ENCODE measurements at places on chromosomes 5 and 9. TPM values are rescaled to one million over a fixed set of nuclear protein-coding genes. Genes with fewer than 3 reads are reported as not detected.

GRCh38 chr5:10317825-10318682 lies 10.4 kb upstream of the CMBL start:
- no peak overlapping the region for H3K4me3 ChIP-seq
- no peaks in the 10 kb centered on the region for H3K36me3 ChIP-seq
- no peaks in the 10 kb centered on the region for H3K4me1 ChIP-seq
- no peaks in the 10 kb centered on the region for H3K27me3 ChIP-seq

DNA sequence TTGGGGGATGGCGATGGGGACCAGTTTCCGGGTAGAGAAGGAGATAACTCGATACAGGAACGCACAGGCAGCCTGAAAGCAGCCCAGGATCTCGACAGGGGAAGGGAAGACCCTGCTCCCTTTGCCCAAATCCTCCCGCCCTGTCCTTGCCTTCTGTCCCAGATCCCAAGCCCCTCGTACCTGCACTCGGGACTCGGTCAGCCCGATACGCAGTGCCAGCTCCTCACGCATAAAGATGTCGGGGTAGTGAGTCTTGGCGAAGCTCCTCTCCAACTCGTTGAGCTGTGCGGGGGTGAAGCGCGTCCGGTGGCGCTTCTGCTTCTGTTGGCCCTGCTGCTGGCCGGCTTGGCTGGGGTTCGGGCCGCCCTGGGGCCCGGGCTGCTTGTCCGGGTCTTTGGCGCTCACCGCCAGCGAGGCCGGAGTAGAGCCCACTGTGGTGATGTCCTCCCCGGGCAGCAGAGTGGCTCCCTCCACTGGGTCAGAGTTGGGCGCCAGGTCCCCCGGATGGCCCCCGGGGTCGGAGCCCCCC lies 1.8 kb downstream of the OTP start:
- DNase-seq = no peak
- peaks cover 61% of the 10 kb centered on the region for H3K27me3 ChIP-seq
- peaks cover 43% of the 10 kb centered on the region for H3K4me1 ChIP-seq
- no peak overlapping the region for H3K27ac ChIP-seq
- no peaks in the 10 kb centered on the region for H3K36me3 ChIP-seq

DNA sequence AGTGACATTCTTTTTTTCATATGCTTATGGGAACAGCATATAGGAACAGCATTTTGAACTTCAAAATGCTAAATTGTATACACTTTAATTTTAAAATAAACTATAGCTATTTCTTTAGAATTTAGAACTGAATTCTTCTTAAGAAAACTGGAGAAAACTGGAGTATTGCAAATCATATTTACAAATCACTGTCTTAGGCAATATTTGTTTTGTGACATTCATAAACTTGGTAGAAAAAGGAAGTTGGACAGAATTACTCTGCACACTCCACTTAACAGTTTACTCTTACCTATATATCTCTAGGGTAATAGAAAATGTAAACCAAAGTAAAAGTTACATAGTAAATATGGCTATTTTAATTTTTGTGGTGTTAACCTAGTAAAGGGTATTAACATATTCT lies 3.1 kb downstream of the DMRTA1 start:
- H3K4me1 ChIP-seq = no peaks in the 10 kb centered on the region
- H3K27ac ChIP-seq = no peak overlapping the region
- H3K36me3 ChIP-seq = no peaks in the 10 kb centered on the region
- no peak for DNase-seq
- H3K4me3 ChIP-seq = no peak overlapping the region

- H3K4me3 ChIP-seq = no peak overlapping the region
- no peaks in the 10 kb centered on the region for H3K27me3 ChIP-seq
- peaks cover 6% of the 10 kb centered on the region for H3K4me1 ChIP-seq
Measured at GRCh38 chr9:114884787-114885452, 45.5 kb downstream of the TNFSF8 start.

DNA sequence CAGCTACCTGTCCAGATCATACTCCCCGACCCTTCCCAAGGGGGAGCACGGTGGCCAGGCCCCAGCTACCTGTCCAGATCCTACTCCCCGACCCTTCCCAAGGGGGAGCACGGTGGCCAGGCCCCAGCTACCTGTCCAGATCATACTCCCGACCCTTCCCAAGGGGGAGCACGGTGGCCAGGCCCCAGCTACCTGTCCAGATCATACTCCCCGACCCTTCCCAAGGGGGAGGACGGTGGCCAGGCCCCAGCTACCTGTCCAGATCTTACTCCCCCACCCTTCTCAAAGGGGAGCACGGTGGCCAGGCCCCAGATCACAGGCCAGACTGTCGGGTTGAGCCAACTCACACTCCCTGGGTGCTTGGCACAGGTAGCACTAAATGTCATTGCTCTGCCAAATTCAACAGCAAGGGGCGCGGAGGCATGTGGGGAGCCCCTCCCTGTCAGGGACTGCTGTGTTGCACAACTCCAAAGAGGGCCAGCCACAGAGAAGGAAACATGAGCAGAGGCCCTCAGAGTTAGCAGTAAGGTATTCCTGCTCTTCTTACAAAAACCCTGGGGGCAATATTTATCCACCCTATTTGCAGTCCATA lies 136.9 kb downstream of the OLFM1 start:
- peaks cover 25% of the 10 kb centered on the region for H3K4me1 ChIP-seq
- H3K36me3 ChIP-seq = no peaks in the 10 kb centered on the region
- no peak overlapping the region for H3K27ac ChIP-seq
- no peak overlapping the region for H3K4me3 ChIP-seq
- H3K27me3 ChIP-seq = peaks cover 80% of the 10 kb centered on the region

- H3K27me3 ChIP-seq = no peaks in the 10 kb centered on the region
- peaks cover 20% of the 10 kb centered on the region for H3K4me1 ChIP-seq
- no peak for DNase-seq
- H3K27ac ChIP-seq = peak overlapping the region; percentile 70
- no peak overlapping the region for H3K4me3 ChIP-seq
- no peaks in the 10 kb centered on the region for H3K36me3 ChIP-seq
Measured at GRCh38 chr9:33211695-33212393, 28.1 kb upstream of the SPINK4 start.

DNA sequence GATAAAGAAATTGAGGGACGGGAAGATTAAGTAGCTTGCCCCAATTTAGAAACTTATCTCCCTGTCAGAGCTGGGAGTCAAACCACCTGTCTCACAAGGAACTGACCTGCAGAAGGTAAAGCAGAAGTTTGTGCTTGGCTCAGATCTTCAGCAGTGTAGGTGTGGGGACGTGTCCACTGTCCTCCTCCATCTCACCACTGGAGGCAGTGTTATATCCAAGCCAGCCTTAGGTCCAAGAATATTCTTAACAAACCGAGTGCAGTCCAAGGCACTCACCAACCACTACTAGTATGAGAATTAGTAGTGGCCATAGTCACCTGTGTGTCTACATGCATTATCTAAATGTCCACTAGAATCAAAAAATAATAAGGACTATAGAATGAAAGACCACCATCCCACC lies 86.3 kb upstream of the IRX1 start:
- no peak overlapping the region for H3K27ac ChIP-seq
- H3K4me1 ChIP-seq = no peaks in the 10 kb centered on the region
- no peak overlapping the region for H3K4me3 ChIP-seq
- no peak for DNase-seq
- H3K27me3 ChIP-seq = no peaks in the 10 kb centered on the region

DNA sequence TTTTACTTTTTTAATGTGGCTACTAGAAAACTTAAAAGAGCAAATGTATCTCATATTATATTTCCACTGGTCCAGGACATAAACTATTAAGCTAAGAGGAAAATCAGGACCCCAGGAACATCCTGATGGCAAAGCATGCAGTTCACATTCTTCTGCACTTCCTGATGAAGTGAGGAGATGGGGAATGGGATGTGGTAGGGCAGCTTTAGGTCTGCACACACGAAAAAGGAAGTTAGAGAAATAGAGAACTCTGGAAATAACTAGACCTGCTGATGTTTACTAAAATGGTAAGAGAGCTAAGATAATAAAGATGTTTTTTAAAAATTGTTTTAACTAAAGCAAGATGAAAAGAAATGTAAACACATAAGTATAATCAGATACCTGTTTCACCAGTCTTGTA lies 39.7 kb upstream of the NIPBL start:
- no peaks in the 10 kb centered on the region for H3K36me3 ChIP-seq
- no peak for DNase-seq
- no peak overlapping the region for H3K27ac ChIP-seq

- no peak overlapping the region for H3K4me3 ChIP-seq
- no peaks in the 10 kb centered on the region for H3K27me3 ChIP-seq
- peak; percentile 21 for DNase-seq
- no peak overlapping the region for H3K27ac ChIP-seq
Measured at GRCh38 chr9:124594673-124595072, 87.5 kb upstream of the NR5A1 start.

DNA sequence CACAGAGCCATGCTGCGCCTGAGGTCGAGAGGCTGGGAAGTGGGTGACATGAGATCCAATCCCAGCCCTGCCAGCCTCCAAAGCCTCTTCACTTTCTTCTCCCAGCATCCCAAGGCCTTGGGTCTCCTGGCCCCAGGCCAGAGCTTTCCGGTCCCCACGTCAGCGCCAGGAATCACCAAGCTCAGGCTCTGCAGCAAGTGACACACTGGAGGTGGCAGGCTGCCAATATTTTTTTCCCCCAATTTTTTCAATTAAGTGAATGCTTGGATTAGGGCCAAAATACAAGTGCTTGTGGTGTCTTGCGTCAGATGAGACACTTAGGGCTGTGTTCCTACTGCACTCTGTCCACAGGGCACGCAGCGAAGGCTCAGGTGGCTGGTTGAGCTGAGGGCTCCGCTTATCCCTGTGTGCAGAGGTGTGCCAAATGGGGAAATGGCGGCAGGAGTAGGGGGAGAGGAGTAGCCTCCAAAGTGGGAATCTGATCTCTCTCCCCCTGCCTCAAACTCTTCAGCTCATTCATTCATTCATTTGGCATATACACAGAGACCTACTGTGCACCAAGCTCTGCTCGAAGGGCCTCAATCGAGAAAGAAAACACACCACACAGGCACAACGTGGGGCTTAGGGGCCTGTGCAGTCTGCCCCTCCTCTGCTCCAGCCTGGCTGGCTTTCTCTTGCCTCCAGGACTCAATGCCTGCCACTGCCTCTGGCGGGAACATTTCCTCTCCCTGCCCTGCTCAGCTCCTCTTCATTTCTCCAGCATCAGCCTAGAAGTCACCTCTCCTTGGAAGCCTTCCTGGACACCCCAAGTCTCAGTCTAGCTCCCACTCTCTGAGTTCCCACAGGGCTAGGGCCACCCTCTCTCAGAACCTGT lies 16.6 kb downstream of the SH3PXD2B start:
- H3K4me3 ChIP-seq = no peak overlapping the region
- H3K27ac ChIP-seq = peak overlapping the region; percentile 78
- DNase-seq = peak; percentile 51
- H3K4me1 ChIP-seq = peaks cover 54% of the 10 kb centered on the region
- no peaks in the 10 kb centered on the region for H3K27me3 ChIP-seq

- no peak overlapping the region for H3K4me3 ChIP-seq
- peaks cover 7% of the 10 kb centered on the region for H3K36me3 ChIP-seq
- H3K27me3 ChIP-seq = no peaks in the 10 kb centered on the region
- no peak overlapping the region for H3K27ac ChIP-seq
- H3K4me1 ChIP-seq = peaks cover 21% of the 10 kb centered on the region
- DNase-seq = no peak
Measured at GRCh38 chr5:37492778-37493555, 113.8 kb downstream of the WDR70 start.

DNA sequence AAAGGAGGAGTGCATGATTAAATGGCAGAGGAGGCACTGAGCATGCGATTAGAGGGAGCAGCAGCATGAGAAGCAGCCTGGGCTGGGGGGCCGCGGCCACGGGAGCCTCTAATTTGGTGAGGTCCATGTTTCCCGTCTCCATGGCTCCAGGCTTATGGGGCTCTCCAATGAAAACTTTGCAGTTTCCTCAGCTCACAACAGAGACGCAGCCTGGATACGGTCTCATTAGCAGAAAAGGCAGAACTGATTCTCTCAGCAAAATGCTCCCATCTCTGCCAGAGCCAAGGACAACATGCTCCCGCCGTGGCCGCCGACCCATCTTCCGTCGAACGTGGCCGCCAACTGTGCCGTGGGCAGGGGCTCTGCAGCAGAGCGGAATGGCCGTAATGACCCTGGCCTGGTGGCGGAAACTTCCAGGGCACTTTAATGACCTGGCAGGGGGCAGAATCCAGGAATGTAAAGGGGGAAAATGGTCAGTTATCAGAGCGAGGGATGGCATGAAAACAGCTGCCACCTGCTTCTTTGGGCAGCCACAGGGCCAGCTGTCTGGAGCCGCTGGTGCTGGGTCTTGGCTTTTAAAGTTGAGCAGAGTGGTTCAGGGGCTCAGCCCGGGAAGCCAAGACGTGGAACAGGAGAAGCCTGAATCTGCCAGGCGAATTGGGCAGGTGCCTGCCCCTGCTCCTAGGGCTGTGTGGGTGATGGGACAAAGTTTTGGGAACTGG lies 76.5 kb downstream of the COL5A1 start:
- no peak for DNase-seq
- no peaks in the 10 kb centered on the region for H3K27me3 ChIP-seq
- no peaks in the 10 kb centered on the region for H3K36me3 ChIP-seq
- H3K4me3 ChIP-seq = no peak overlapping the region

GRCh38 chr9:115341426-115341825 lies 223.5 kb upstream of the TNC start:
- DNase-seq = no peak
- H3K27ac ChIP-seq = no peak overlapping the region
- H3K4me1 ChIP-seq = no peaks in the 10 kb centered on the region
- no peaks in the 10 kb centered on the region for H3K36me3 ChIP-seq
- no peaks in the 10 kb centered on the region for H3K27me3 ChIP-seq
- no peak overlapping the region for H3K4me3 ChIP-seq

- H3K27ac ChIP-seq = no peak overlapping the region
- no peaks in the 10 kb centered on the region for H3K36me3 ChIP-seq
- no peaks in the 10 kb centered on the region for H3K27me3 ChIP-seq
Measured at GRCh38 chr5:120852222-120852860, 388.2 kb downstream of the PRR16 start.

GRCh38 chr9:94773655-94774054 lies 47.2 kb downstream of the AOPEP start:
- DNase-seq = no peak
- H3K27ac ChIP-seq = no peak overlapping the region
- no peak overlapping the region for H3K4me3 ChIP-seq
- H3K36me3 ChIP-seq = no peaks in the 10 kb centered on the region
- no peaks in the 10 kb centered on the region for H3K27me3 ChIP-seq

- no peak overlapping the region for H3K4me3 ChIP-seq
- DNase-seq = peak; percentile 25
Measured at GRCh38 chr5:130141659-130142320, 237.5 kb downstream of the CHSY3 start.

DNA sequence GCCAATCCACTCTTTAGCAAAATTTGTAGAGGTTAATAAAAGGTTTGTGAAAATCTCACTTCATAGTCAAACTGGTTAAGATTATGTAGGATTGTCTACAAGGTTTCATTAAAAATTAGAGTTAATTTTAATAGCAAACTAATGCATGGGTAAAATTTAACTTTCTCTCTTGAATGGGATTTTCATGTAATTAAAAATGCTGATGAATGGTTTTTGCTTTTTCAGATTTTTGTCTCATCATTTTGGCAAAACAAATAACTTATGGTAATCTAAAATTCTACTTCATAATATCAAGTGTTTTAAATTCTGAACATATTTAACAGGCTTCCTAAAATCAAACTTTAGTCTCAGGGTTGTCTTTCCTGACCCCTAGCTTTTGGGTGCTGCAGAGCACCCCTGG lies 113.8 kb upstream of the FAM174A start:
- H3K27ac ChIP-seq = no peak overlapping the region
- H3K4me1 ChIP-seq = no peaks in the 10 kb centered on the region
- no peak overlapping the region for H3K4me3 ChIP-seq
- H3K27me3 ChIP-seq = no peaks in the 10 kb centered on the region
- no peak for DNase-seq

PCDHA10 gene
- total RNA-seq = 26.3 TPM

PLAC8L1 gene
- not detected for total RNA-seq

TMEM174 gene
- not detected for total RNA-seq

C5orf24 gene
- 28.6 TPM for total RNA-seq

ACOT12 gene
- total RNA-seq = not detected

APBA1 gene
- 5.3 TPM for total RNA-seq

FCN2 gene
- total RNA-seq = not detected

CER1 gene
- total RNA-seq = not detected

PRR16 gene
- total RNA-seq = 40.8 TPM

STPG3 gene
- not detected for total RNA-seq

All from stomach (tissue), 19 donors.